ENCODE measurements at places on chromosomes 2 and 18. TPM values are rescaled to one million over a fixed set of nuclear protein-coding genes. Genes with fewer than 3 reads are reported as not detected.

- no peak for DNase-seq
These were observed 1311.0 kb upstream of the FAM98A start for GRCh38 chr2:34909992-34910705.

DSG2 gene
- total RNA-seq = not detected

DNA sequence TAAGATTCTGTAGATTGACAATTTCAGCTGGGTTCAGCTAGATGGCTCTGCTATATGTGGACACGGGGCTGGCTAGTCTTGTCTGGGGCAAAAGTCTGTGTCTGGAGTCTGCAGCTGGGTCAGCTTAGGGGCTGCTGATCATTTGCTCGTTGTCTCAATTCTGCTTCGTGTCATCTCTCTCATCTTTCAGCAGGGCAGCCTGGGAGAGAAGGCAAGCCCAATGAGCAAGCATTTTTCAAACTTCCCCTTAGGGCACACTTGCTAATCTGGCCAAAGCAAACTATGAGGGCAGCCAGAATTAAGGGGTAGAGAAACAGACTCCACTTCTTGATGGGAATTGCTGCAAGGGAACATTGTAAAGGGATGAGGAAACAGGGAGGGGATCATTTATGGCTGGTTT is 462.6 kb downstream of the SLC4A3 start:
- peak; percentile 60 for DNase-seq

PIAS2 gene
- 20.5 TPM for total RNA-seq

DNA sequence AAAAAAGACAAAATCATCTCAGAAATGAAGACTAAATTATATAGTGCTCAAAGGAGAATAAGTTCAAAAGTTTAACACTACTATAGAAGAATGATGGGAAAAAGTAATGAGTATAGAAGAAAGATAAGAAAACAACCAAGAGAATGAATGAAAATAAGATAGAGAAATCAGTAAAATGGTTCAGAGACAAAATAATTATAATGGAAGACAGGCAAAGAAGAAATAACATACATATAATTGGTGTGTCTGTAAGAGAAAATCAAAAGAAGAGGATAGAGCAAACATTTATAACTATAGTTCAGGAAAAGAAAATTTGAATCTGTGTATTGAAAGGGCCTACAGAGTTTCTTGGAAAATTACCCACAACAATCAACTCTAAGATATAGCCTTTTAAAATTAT is 43.5 kb downstream of the DNAH6 start:
- no peak for DNase-seq

WNT10A gene
- not detected for total RNA-seq

- no peak for DNase-seq
These were observed 30.4 kb downstream of the CERS6 start for GRCh38 chr2:168486477-168486876.

SLC9A4 gene
- not detected for total RNA-seq

CFAP221 gene
- not detected for total RNA-seq

MC5R gene
- total RNA-seq = not detected

TAF4B gene
- 1.3 TPM for total RNA-seq

DNA sequence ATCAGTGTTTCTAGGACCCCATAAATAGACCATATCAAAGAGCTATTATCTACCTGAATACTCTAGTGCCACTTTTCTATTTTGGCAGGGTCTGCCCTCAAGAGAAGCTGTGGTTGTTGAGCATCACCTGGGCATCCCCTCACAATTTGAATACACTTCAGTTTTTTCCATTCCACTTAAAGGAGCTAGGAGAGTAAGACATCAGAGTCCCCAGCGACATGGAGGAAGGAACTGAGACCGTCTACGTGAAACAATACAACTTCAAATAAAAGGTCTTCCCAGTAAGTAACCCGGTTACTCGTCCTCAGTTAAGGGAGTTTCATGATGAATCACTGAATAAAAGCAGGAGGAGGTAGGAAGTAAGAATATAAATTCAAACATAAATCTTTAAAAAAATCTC is 206.7 kb downstream of the AFF3 start:
- no peak for DNase-seq

TFCP2L1 gene
- not detected for total RNA-seq

DNA sequence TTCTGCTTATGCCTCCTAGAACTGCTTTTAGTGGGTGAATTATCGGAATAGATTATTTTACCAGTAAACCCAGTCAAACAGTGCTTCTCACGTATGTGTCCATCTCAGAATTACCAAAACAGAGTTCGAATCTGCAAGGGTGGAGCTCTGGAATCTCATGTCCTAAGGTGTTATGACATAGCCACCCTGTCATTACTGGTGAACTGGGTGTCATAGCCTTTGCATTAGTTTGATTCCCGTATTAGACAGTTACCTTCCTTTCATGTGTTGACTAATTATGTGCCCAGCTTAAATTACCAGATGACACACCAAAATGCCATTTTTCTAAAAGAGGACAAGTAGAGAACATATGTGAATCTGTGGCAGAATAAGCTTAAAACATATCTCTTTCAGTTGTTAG is 15.2 kb upstream of the KCNJ13 start:
- DNase-seq = no peak

GRCh38 chr2:164141271-164141670 is 405.5 kb upstream of the FIGN start:
- no peak for DNase-seq

GALM gene
- 7.7 TPM for total RNA-seq

GRCh38 chr2:64223055-64223454 is 78.8 kb upstream of the PELI1 start:
- no peak for DNase-seq

IL1F10 gene
- not detected for total RNA-seq

- DNase-seq = no peak
These were observed 45.2 kb downstream of the ITGA6 start for GRCh38 chr2:172472446-172473033.

DNA sequence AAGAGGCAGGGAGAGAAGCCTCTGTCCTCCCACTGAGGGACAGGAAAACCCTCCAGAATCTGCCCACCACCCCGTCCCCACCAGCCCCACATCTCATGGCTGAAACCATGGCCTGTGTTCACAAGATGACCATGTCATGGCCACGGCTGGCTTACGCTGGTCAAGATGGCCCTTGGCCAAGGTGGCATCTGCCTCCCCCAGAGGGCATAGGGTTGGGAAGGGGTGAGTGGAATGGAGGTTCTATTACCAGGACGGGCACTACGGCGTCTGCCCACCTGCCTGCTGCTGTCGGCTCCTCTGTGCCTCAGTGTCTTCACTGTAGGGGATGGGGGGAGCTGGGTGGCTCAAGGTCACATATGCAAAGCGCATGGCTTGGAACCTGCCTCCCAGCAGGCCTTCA is 19.8 kb downstream of the ODC1 start:
- no peak for DNase-seq

DNA sequence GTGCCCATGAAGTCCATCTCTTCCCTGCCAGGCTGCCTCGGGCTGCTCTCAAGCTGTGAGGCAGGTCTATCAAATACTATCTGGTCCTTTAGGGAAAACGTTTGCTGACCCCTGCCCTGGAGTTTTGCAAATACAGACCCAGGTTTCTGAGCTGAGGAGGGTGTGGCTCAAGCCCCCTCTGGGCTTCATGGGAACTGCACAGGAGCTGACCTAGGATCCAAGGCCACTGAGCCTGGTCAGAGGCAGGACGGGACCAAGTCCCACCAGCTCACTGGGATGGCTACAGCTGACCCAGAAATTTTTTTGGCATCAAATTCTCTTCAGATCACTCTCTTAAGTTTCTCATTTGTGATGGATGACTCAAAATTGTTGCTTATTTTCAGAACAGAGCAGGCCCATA is 14.1 kb downstream of the ZNF516 start:
- DNase-seq = no peak

DNA sequence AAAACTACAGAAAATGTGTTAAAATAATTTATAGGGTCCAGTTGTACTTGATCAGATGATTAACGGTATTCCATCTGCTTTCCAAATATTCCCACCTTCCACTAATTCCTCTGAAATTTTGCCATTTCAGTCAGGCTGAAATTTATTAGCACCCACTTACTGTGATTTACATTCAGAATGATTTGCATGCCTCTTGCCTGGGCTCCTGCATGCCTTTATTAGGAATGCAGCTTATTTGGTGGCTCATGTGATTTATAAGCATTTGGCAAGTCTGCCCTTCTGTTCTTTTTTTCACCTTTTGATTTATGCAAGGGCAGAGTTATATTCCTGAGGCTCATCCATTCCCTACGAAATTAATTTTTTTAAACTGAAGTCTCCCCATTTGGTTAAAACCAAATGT is 1594.5 kb upstream of the PIK3C3 start:
- no peak for DNase-seq

FBXO36 gene
- 1.8 TPM for total RNA-seq

UGT1A8 gene
- total RNA-seq = not detected

- peak; percentile 28 for DNase-seq
These were observed 68.1 kb downstream of the OLA1 start for GRCh38 chr2:174180165-174180724.

DNA sequence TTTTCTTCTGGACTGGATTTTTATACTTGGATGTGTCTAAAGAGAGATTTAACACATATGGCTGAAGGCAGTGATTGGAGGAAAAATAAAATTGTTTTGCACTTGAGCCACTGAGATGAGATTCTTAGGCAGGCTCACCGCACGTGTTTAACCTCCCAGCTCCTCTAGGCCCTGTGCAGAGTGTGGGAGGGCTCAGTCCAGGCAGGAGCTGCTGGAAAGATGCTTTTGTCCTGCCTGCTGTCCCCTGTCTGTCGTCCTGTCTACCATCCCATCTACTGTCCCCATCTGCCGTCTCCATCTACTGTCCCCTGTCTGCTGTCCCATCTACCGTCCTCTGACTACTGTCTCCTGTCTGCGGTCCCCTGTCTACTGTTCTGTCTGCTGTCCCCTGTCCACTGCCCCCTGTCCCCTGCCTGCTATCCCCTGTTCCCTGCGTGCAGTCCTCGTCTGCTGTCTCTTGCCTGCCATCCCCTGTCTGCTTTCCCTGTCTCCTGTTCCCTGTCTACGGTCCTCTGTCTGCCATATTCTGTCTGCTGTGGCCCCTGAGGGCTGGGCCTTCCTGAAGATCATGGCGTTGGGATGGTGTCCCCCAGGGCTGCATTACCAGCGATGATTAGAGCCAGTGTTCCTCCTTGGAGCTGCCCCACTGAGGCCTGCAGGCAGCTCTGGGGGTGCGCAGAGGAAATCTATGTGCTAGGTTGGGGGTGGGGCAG is 43.7 kb upstream of the HS6ST1 start:
- DNase-seq = no peak

TRIM54 gene
- total RNA-seq = not detected

DNA sequence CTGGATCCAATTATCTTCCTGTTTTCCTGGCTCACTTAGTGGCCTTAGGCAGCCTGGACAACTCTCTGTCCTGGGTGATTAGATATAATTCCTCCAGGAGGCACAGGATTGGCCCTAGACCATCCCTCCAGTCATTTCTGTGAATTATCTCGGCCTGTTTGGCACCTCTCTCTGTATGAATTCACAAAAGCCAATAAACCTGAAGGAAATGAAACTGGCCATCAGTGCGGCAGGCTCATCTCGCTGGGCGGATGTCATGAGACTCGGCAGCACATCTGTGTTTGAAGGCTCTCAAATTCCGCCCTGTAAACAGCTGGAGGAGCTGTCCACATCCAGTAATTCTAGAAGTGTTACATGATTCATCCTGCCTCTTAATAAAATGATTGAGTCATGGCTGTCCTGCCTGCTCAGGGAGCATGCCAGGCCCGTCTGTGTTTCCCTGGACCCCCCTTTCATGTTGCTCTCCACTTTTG is 38.6 kb downstream of the ACOXL start:
- peak; percentile 16 for DNase-seq

GRCh38 chr18:45467293-45467692 is 148.0 kb upstream of the SLC14A2 start:
- DNase-seq = no peak

GRCh38 chr2:219538956-219539788 is 4.4 kb downstream of the CHPF start:
- DNase-seq = no peak

DNA sequence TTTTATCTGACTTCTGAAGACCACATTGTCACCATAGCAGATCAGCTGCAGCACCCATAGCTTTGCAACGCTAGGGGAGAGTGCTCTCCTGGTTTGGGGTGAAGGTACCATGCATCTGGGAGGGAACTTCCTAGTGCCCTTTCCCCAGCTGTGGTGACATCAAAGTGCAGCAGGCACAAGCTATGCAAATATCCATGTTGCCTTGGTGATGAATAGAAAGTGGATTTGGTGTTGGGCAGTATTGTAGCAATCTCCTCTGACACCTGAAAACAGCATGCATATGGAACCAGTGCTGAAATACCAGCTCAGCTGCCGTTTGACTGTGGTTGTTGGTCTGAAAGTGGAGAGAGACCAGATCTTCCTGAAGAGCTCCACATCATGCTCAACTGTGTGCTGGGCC is 37.1 kb downstream of the BCL2L11 start:
- no peak for DNase-seq

GRCh38 chr2:145635706-145636427 is 1115.9 kb upstream of the ZEB2 start:
- DNase-seq = no peak

TBC1D8 gene
- total RNA-seq = 1.1 TPM

STAT1 gene
- total RNA-seq = 93.4 TPM

- no peak for DNase-seq
These were observed 6.7 kb upstream of the SCYGR1 start for GRCh38 chr2:227394401-227394800.

TUBB8B gene
- total RNA-seq = not detected

- peak; percentile 25 for DNase-seq
These were observed 123.3 kb downstream of the CTIF start for GRCh38 chr18:48662011-48662661.

DNA sequence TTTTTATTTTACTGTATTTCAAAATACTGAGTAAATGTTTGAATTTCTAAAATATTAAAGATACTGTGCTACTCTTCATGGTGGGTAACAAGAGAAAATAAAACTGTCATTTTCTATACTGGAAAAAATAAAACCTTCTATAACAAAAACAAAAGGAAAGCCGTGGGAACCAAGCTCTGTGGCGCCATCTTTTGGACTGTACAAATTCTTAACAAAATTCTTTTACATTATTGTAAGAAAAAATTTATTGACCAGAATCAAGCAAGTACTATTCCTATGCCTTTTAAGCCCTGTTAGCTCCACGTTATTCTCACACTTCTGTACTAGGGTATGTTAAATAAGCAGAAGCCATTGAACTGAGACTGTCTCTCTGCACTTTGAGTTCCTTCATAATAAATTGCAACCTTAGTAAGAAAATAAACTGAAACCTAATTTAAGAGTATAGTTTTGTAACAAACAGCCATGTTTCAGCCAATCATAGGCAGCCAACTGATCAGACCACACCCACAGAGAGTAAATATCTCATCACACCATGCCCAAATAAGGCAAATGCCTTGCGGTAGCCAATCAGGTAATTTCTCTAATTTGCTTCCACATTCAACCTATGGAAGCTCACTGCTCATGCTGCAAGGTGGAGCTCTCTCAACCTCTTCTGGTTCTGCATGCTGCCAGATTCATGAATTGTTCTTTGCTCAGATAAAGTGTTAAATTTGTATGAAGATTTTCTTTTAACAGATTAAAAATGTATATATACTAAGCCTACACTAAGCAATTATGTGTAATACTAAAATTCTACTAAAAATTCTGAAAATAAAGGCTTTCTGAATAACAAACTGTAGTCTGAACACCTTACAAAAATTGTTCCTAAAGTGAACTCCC is 42.2 kb downstream of the HIBCH start:
- peak; percentile 45 for DNase-seq

Measured in HFFc6 (cell line).